ENCODE measurements at places on chromosomes 1 and 21.

GRCh38 chr1:45009956-45010854 lies 919 bp downstream of the HECTD3 start:
- no peak for DNase-seq

- DNase-seq, result no peak
Measured at GRCh38 chr1:235735621-235736020, 86.0 kb upstream of the GNG4 start.

- DNase-seq, result no peak
Measured at GRCh38 chr1:16020325-16020724, 1.5 kb upstream of the CLCNKA start.

DNA sequence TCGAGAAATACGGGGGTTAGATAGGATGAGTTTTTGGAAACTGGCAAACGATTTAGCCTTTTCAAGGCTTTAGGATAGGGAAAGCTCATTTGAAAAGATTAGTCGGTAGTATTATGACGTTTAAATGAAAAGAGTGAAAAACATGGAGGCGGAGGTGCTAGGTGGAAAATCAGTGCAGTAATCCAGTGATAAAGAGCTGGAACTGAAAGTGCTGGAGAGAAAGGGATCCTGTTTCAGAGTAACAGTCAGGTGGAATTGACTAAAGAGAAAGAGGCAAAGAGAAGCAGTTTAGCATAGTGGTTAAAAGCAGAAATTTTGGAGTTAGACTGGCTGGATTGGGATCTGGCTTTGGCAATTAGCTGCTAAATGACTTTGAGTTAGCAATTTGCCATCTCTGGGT lies 945 bp downstream of the WDR3 start:
- DNase-seq, result no peak

- no peak for DNase-seq
Measured at GRCh38 chr1:192866241-192866868, 57.5 kb downstream of the RGS2 start.

GRCh38 chr1:52925571-52926005 lies 1.5 kb upstream of the SCP2 start:
- no peak for DNase-seq

- no peak for DNase-seq
Measured at GRCh38 chr1:59678493-59679228, 136.1 kb upstream of the HOOK1 start.

- no peak for DNase-seq
Measured at GRCh38 chr1:22471078-22471477, 19.4 kb downstream of the ZBTB40 start.

DNA sequence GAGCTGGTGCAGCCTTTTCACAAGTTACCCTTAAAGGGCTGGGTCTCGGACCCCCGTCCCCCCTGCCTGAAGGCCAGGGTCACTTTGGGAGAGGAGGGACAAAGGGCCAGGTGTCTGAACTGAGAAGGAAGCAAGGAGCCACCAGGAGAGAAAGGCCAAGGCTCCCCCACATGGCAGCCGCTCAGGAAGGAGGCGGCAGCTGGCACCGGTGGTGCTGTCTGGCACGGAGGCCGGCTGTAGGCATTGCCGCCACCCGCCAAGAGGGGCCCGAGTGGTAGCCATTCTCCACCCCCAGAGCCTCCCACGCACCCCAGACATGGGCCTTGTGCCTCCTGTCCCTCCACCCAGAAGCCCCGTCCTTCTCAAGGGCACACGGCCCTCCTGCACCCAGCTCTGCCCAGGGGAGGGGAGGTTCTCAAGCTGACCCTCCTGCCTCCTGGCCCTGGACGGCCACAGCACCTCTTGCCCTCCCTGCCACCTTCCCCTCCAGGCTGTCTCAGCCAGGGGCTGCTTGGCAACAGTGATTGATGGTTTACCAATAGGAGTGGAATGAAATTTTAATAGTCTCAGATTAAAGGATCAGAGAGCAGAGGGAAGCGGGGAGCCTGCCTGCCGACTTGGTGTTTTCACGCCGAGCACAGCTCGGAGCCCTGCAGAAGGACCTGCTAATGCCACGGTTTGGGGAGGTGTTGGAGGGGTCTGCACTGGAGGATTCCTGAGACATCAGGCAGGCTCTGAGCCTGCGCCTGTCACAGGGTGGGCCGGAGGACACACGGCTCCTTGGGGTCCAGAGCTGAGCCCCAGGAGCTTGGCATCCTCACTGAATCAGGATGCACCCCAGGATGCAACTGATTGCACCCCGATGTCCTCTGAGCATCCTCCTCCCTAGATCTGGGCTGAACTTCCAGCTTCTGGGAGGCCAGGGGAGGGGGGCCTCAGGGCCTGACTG lies 211.9 kb upstream of the VAMP3 start:
- DNase-seq, result no peak

DNA sequence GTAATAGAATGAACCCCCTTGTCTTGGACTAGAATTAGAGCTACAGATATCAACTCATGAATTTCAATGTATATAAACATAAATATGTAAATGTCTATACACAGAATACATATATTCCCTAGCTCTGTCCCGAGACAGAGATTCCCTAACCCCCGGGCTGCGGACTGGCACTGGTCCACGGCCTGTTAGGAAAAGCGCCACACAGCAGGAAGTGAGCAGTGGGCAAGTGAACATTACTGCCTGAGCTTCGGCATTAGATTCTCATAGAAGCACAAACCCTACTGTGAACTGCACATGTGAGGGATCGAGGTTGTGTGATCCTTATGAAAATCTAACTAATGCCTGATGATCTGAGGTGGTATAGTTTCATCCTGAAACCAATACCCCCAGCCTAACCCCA lies 51.2 kb downstream of the PIK3R3 start:
- DNase-seq, result no peak

GRCh38 chr1:61056196-61056572 lies 26.2 kb upstream of the NFIA start:
- no peak for DNase-seq

DNA sequence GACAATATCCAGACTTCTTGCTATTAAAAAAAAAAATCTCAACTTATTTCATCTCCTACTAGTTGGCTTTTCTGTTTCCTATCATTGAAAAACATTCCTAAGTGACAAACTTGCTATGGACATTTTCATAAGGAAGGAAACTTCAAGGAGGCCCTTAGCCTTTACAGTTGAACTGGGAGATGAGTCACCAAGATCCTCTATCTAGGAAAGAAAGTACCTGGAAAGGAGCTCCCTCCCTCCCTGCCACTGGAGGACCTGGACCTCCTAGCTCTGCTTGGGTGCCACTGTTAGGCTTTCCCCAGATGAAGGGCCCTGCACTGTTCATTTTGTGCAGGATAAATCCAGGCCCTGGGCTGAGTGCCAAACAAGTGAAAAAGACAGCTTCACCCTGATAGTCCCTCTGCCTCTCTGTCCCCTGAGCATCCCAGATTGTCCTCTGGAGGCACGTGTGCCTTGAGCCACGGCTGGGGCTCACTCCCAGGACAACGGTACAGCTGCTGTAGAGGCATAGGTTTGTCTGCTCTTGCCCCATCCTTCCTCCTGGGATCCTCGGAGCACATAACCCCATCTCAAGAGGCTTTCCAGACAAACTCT lies 40.2 kb upstream of the SOX13 start:
- no peak for DNase-seq

Data from NT2/D1 (cell line).